ENCODE measurements at places on chromosomes 11 and 22.

GRCh38 chr22:45703758-45704157 is 32.1 kb downstream of the ATXN10 start:
- no peak for DNase-seq

DNA sequence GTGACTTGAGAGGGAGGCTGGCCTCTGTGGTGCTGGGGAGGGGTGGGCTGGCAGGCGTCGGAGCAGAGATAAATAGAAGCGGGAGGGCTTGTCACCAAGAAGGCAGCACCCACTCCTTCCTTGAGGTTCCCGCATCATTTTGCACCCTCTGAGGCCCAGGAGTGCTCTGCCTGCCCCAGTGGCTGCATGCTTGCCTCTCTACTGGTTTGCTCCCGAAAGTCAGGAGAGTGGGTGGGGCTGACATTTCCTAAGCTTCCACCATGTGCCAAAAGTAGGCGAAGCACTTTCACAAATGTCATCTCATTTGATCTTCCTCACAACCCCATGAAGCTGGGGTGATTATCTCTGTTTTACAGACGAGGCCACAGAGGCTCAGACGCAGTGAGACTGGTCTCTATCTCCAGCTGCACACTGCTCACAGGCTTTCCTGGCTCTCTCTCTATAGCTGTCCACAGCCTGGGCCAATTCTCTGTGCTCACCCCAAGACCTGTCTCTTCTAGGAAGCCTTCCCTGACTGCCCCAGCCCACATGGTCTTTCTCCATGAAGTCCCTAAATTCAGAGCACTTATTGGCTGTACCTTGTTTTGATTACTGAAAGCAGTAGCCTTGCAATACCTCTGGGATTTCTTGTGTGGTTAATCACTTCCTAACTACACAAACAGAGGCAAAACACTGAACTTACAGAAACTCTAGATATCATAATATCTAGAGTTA is 2.6 kb upstream of the UCP3 start:
- DNase-seq = no peak

DNA sequence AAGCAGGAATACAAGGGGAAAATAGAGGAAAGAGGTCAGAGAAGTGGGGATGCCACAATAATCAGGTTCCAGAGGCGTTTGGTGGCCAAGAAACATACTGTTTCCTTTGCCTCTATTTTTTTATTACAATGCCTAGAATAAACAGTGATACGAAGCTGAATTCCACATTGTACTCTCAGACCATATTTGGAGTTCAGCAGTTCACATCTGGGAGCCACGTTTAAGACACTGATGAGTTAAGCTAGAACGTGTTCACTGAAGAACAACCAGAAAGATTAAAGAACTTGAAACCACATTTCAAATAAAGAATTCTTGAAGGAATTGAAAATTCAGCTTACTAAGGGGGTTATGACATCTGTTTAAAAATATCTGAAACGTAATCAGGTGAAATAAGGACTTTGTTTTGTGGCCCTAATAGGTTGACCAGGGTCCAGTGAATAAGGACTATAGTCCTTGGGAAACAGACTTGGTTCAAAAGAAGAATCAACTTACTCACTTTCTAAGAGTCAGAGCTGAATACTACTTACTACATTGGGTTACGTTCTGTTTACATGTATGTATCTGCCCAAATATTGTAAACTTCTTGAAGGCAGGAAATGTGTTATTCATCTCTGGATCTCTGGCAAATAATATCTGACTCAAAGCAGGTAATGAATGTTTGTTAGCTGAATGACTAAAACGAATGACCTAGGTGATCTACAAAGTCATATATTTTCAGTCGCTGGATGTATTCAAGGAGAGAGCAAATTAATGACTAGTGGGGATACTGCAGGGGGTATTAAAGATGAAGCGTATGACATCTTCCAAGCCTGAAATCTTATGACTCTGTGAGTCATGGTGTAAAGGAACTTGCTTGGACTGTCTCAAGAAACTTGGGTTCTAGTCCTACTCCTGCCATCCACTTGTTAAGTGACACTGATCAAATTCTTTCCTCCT is 247.0 kb upstream of the NARS2 start:
- DNase-seq = no peak

GRCh38 chr11:101478587-101479369 is 105.0 kb downstream of the TRPC6 start:
- peak; percentile 16 for DNase-seq

DNA sequence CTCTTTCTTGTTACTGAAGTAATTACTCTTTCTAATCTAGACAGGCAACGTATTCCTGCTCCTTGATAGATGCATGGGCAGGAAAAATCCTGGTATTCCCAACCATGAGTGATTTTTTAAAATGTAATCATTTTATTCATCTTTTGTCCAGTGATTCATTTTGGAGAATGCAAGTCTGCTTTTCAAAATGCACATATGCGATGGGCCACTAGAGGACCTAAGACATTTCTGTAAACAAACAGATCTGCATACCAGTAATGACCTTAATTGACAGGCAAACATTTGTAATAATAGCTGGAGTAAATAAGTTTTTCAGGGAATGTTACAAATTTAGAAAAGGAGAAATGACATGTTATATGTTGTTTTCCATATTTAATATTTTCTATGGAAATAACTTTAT is 1167.6 kb downstream of the JRKL start:
- no peak for DNase-seq

DNA sequence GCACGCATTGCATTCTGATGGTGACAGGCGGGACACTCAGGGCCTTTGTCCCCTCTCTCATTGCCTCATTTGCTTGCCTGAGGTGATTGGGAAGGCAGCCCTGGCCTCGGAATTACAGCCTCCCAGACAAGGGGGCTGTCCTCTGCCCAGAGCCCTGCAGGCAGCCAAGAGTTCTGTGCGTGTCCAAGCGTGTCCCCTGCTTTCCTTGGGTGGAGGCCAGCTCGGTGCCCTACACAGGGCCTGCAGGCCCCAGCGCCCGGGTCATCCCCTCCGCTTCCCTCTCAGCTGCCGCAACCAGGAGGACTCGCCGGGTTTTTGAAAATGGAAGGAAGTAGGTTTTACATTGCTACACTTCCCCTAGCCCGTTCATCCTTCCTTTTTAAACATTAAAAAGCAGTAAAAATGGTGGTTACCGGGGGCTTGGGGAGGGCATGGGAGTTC is 1.9 kb downstream of the GRAMD4 start:
- DNase-seq = no peak
